CD4-positive, alpha-beta T cell treated with Interleukin-15 for 1 hour (primary cell): ENCODE measurements at places on chromosomes 7 and 10.

- no peak for DNase-seq
These were observed 119.5 kb downstream of the CFAP58 start for GRCh38 chr10:104472957-104473745.

GRCh38 chr7:82566752-82567151 is 123.2 kb upstream of the CACNA2D1 start:
- no peak for DNase-seq

- DNase-seq, result no peak
These were observed 66.1 kb downstream of the TRRAP start for GRCh38 chr7:98944386-98944785.

DNA sequence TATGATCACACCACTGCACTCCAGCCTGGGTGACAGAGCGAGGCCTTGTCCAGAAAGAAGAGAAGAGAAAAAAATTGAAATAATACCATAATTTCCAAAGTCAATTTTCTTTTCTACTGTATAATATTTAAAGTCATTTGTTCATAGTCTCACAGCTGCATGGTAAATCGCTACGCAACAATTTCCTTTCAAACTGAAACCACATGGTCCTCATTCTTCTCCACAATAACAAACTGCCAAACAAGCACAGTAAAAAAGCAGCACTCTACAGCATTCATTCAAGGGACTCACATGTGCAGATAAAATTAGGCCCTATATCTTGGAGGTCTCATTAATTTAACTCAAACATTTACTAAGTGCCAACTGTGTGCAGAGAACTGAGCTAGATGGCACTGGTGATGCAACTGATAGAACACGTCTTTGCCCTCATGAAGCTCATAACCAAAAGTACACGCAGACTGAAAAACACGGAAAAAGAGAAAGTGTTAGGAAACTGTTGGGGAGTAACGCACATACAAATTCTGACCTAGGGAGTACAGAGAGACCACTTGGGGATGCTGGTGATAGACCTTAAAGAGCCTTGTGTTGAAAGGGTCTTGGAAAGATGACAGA is 68.4 kb upstream of the SRRM3 start:
- DNase-seq, result no peak

GRCh38 chr7:151174246-151175046 is 7.0 kb upstream of the GBX1 start:
- DNase-seq, result peak; percentile 56

DNA sequence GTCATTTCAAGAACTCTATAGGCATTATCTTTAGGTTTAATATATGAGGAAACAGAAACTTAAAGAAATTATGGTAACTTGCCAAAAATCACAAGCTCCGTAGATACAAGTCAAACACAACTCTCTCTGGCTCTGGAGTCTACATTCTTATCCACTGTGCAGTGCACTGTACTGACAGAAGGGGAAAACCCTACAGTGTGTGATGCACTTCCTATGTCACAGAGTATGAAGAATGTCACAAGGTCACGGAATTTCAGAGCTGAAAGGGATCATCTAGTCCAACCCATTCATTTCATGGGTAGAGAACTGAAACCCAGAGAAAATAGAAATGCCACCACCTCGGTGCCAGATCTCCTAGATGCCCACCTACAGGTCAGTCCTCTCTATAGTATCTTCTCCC is 86.1 kb downstream of the LRRTM3 start:
- no peak for DNase-seq

DNA sequence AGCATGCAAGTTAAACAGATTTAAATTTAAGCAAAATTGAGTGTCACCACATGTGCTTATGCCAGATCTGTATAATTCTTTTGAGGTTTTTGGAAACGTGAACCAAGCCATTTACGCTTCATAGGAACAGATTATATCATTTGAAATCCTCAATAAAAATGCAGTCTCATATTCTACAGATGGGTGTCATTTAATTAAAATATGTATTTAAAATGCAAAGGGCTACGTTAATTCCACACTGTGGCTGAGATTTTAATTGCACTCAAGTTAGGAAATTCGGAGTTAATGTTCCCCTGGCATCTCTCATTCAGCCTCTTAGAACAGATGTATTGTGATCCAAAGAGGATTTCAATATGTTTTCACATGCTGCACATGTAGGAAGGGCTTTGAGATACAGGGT is 164.5 kb upstream of the LRGUK start:
- no peak for DNase-seq

DNA sequence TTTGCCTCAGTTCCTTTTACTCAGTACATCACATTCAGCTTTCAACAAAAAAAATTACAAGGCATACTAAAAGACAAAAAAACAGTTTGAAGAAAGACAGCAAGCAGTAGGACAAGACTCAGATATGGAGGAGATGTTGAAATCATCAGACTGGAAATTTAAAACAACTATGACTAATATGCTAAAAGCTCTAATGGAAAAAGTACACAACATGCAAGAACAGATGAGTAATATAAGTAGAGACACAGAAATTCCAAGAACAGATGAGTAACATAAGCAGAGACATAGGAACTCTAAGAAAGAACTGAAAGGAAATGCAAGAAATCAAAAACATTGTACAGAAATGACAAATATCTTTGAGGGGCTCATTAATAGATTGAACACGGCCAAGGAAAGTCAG is 402.6 kb downstream of the NEBL start:
- no peak for DNase-seq

GRCh38 chr7:130419658-130420057 is 21.2 kb downstream of the CEP41 start:
- DNase-seq, result no peak

DNA sequence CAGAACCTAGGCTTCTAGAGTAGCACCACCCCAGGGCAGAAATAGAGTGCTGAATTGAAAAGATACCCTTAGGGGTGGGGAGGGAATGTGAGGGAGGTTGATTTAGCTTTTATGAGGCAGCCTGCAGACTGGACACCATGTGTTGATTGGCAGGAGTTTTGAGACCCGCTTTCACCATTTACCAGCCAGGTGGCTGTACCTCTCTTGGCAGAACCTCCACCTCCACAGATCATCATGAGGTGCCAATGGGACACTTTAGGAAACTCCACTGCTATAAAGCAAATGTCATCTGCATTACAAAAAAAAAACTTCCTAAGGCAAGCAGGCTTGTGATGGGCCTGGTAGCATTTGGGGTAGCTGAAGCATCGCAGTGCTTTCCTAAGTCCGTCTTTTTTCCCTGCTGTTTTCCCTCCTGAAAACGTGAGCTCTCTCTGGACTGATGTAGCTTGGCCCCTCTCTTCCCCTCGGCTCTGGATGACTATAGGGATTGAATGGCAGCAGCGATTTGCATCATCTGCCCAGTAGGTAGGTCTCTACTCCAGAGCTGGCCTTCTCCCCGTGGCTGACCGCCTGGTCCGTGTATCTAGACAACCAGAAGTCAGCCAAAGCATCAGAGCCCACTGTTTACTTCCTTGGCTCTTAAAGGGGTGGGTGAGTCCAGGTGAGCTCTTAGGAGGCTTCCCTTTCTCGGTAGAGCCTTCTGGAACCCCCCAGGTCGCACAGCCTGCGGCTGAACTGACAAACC is 1.3 kb downstream of the PCBD1 start:
- DNase-seq, result no peak

GRCh38 chr10:109343293-109343692 is 580.0 kb downstream of the XPNPEP1 start:
- DNase-seq, result no peak

DNA sequence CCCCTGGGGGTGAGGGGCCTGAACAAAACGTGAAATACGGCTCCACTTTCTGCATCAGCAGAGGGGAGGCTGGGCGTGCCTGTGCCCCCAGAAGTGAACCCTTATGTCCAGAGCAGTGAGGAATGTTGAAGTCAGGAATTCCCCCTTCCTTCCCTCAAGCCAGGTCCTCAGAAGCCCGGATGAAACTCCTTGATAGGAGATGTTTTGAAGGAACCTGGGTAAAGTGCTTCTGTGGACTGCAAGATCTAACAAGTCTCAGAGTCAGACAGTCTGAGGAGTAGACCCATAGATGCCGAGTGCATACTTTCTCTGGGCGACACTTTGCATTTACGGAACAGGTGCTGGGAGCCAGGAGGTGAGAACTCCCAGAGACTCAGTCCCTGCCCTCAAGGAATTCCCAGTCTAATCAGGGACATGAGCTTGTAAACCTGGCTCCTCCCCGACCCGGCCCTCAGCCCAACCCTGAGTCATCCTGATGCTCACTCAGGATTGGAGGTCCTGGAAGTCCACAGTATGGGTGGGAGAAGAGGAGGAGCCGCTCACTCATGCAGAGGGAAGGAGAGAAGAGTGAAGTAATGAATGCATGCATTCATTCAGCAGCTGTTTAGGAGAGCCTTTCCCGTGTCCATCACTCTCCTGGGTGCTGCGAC is 179.5 kb upstream of the ITGB1 start:
- DNase-seq, result no peak

DNA sequence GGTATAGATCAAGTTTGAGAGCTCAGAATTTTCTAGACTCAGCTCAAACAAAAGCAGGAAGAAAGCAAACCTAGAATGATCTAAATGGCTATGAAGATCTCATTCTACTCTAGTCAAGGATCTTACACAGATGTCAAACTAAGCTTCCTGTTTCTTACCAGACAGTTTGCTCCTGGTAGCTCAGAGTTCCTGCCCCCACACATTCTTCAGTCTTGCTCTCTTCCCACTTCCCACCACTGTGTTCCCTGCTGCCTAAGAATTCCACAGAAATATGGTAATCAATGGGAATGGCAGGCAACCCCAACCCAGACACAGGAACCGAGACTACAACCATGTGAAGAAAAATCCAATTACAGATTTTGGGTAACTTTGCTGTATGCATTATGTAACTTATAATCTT is 133.4 kb upstream of the PTN start:
- DNase-seq, result no peak

DNA sequence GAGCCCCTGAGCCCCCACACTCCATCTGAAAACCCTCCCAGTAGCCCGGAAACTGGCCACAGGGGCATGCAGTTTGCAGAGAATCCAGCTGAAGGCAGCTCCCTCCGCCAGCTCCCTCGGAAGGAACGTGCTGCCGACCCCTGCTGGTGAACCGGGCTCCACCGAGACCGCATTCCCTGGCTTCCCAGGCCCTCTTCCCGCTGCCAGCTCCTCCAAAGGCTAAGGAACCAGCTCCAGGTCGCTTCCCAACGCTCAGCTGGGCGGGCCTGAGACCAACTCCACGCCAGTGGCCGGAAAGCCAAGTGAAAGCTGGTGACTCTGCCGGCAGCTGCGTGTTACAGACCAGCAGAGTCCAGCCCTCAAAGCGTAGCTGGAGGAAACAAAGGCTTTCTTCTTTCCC is 35.8 kb downstream of the GPER1 start:
- no peak for DNase-seq

DNA sequence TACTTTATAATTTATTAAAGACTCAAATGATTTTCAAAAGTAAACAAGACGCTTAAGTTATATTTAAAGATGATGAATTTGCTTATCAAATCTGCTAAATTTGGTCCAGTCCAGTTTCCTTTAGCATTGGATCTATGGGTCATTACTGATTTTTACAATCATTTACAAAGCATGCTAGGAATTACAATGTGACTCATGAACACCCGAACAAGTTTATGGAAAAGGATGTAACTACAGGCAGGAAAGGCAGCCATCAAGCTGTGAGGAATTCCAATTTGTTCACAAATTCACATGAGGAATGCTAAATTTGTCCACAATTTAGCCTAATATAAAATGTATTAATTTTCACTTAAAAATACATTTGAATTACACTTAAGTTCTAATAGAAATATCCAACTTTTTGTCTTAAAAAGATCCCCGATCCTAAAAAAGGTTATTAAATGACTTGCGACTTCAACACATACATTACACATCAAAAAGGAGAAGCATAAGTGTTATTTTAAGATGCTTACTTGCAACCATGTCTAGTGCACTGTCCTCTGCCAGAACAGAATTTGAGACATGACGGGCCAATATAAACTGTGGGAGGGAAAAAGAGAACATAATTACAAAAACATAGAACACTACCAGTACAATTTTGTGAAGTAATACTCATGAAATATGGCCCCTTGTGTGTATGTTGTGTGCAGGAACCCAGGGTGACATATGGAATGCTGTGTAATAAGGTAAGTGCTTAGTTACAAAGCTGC is 194.2 kb upstream of the SLC26A5 start:
- no peak for DNase-seq

GRCh38 chr7:94425546-94425945 is 30.9 kb downstream of the COL1A2 start:
- DNase-seq, result no peak

DNA sequence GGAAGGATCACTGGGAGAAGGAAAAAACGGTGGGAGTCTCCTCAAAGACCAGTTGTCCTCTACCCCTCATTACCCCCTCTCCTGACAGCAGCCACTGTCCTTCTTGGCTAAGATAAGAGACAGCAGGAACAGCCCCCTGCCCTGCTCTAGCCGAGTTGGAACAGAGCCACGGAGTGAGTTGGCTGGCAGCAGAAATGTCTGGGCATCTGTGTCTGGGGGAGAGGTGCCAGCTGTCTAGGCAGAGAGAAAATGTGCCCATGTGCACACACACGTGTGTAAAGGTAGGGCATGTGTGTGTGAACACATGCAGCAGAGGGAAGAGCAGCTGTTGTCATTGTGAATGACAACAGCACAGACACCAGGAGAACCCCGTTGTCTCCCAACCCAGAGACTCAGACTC is 9.4 kb upstream of the HILPDA start:
- no peak for DNase-seq

- no peak for DNase-seq
These were observed 61.2 kb upstream of the ANTXRL start for GRCh38 chr10:46225597-46225996.

DNA sequence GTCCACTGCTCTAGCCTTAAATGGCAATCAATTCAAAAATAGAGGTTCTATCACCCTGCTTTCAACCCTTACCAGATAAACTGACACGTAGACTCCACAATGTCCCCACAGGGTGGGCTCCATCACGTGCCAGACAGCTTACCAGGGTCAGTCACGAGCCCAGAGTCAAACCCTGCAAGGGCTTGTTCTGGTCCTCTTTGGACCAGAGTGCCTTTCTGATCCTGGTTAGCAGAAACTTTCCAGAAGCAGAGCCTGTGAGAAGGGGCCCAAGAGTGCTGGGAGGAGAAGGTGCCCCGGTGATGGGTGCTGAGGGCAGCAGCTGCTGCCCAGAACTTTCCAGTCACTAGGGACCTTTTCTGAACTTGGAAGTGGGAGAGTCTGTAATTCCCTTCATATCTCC is 354 bp upstream of the GIMAP5 start:
- no peak for DNase-seq

- DNase-seq, result no peak
These were observed 469.8 kb downstream of the GLRX3 start for GRCh38 chr10:130606001-130606405.

DNA sequence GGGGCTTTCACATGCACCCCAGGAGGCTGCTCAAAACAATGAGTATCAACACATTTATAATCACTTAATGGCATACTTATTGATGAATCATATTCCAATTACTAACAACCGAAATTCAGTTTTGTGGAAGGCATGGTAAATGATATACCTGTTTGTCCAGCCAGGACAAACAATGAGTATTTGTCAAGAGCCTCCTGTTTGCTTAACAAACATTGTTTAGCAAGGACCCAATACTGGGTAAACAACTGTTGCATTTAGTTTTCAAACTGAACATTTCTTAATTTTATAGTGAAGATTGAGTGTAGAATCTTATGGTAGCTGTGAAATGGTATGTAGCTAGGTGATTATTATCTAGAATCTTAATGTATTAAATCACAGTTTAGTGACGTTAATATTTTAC is 473.7 kb downstream of the ATRNL1 start:
- no peak for DNase-seq
